Eye (tissue), 1 donor: ENCODE measurements at places on chromosomes 11 and 22.

GRCh38 chr11:107282195-107282594 is 175.4 kb downstream of the CWF19L2 start:
- DNase-seq, result no peak

DNA sequence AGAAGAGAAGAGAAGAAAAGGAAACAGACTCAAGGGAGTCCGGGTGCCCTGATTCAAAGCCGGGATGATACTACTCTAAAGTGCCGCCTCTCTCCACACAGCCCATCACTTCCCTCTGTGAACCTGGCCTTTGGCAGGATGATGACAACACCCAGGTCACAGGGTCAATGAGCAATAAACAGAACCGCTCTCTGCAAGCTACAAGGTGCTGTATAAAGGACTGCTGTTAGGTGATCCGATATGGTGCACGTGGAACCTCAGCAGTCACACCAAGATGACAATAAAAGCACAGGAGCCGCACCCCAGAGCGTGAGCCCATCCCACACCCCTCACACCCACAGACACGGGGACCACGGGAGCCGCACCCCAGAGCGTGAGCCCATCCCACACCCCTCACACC is 10.7 kb downstream of the TTLL1 start:
- DNase-seq, result no peak

- DNase-seq, result no peak
Measured at GRCh38 chr11:62702246-62702645, 5.0 kb downstream of the BSCL2 start.

- no peak for DNase-seq
Measured at GRCh38 chr22:24185501-24186351, 4.4 kb downstream of the SUSD2 start.

DNA sequence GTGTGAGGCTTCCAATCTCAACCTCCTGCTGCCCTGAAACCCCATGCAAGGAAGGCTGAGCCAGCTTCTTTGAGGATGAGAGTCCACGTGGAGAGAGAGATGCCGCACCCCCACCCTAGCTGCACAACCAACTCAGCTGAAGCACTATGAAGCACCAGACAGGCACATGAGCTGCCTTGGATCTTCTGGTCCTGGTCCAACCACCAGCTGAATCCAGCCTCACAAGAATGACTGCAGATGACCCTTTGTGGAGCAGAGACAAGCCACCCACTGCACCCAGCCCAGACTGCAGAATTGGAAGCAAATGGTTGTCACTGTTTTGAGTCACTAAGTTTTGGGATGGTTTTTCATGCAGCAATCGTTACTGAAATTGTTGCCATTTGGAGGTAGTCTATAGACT is 149.6 kb upstream of the SYT13 start:
- DNase-seq, result no peak

DNA sequence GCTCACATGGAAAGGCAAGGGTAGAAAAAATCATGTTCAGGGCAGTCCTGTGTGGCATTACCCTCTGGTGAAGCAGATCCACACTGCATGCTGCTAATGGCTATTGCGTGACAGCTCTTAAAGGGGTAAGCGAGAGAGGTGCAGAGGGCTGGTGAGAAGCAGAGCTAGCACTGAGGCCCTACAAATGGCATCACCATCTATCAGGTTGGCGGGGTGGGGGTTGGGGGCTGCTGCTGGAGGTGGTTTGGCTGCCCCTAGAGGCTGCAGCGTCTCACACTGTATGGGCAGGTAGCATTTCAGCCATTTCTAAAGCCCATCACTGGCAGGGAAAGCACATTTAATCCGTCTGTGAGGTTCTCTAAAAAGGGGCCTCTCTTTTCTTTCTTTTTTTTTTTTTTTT is 16.9 kb upstream of the TMA7B start:
- DNase-seq, result no peak

DNA sequence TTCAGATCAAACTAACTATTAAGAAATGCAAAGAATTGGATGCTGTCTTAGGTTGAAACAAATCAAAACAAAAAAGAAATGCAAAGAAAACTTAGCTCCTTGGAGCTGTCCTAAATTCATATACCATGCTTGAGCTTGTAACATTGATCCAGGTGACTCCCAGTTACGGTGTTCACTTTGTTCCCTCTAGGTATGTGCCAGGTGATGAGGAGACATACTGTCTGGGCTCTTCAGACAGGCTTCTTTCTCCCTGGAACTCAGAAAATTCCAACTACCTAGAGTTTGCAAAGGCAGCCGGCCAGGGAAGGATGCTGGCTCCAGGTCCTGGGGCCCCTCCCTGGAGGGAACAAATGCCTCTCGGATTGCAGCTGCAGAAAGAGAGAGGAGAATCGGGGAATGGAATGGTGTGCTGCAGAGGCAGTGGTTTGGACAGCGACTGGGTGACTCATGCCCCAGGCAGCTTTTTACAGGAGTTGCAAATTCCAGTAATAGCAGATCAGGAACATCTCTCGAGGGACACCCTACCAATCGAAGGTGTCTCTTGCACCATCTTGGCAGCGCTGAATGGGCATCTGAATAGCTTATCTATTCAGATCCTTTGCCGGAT is 12.3 kb upstream of the ASPHD2 start:
- DNase-seq, result peak; percentile 32

- DNase-seq, result peak; percentile 52
Measured at GRCh38 chr11:60860943-60861342, 5.2 kb upstream of the PTGDR2 start.

- peak; percentile 98 for DNase-seq
Measured at GRCh38 chr11:61827571-61828378, at the start of gene FADS2. Gene FADS2 (plus strand): TSS chr11:61828300. CDS start chr11:61828391, 91 bp downstream.

GRCh38 chr11:79578116-79578515 is 137.3 kb upstream of the TENM4 start:
- DNase-seq, result no peak

DNA sequence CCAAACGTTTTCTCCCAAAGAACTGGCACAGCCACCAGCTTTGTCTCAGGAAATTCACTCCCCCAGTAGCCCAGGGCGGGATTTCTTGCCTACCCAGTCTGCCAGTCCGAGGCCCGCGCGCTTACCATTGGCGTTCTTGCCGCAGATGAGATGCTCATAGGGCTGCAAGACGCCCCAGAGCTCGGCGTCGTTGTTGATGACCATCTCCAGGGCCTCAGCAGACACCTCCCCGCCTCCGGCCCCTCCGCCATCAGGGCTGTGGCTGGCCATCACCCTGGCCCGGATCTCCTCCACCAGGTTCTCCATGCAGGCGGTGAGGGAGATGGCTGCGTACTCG is 1.3 kb downstream of the ABTB2 start:
- peak; percentile 74 for DNase-seq

- DNase-seq, result no peak
Measured at GRCh38 chr11:66696146-66696545, 18.5 kb upstream of the RBM4B start.
